ENCODE measurements at places on chromosomes 1 and 21.

- DNase-seq: no peak
Observed at GRCh38 chr1:240245629-240246020, 153.9 kb downstream of the FMN2 start.

DNA sequence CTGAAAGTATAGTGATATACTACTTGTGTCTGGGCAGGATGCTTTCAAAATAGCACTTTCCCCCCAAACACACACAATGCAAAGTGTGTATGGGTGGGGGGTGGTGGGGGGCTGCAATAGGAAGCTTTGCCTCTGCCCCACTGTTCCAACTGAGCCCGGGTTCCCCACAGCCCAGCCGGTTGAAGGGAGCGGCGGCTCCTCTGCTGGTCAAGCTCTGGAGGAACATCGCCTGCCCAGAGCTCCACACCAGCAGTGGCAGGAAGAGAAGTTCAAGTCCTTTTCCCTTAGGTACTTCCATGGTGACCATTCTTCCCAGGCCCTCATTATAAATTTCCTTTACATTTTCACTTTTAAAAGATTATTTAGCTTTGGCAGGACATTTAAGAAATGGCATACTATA is 74.9 kb downstream of the CAPZB start:
- DNase-seq: peak; percentile 53

GRCh38 chr21:18041012-18041411 is 203.6 kb upstream of the CHODL start:
- peak; percentile 15 for DNase-seq

GRCh38 chr1:3227351-3227704 is 158.3 kb downstream of the PRDM16 start:
- no peak for DNase-seq

DNA sequence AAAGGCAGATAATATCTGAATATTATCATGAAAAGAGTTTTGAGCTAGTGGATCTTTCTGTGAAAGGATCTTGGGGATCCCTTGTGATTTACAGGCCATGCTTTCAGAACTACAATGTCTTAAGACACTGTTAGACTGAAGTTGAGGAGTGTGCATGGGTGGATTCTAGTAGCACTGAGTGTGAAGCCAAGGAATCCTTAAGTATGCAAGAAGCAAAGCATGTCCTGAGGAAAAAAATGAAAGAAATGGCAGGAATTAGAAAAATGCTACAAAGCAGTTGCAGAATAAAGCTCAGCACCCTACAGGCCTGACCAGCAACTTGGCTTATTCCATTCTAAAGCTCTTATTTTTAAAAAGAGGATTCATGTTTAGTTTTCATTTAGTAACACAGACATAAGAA is 11.9 kb downstream of the STX6 start:
- DNase-seq: no peak

- no peak for DNase-seq
Observed at GRCh38 chr21:14245711-14246110, 29.8 kb downstream of the RBM11 start.

GRCh38 chr1:1875932-1876331 is 15.0 kb downstream of the GNB1 start:
- DNase-seq: no peak

GRCh38 chr1:14794136-14794768 is 195.8 kb downstream of the KAZN start:
- no peak for DNase-seq

- no peak for DNase-seq
Observed at GRCh38 chr1:50750021-50750619, 209.9 kb downstream of the FAF1 start.

DNA sequence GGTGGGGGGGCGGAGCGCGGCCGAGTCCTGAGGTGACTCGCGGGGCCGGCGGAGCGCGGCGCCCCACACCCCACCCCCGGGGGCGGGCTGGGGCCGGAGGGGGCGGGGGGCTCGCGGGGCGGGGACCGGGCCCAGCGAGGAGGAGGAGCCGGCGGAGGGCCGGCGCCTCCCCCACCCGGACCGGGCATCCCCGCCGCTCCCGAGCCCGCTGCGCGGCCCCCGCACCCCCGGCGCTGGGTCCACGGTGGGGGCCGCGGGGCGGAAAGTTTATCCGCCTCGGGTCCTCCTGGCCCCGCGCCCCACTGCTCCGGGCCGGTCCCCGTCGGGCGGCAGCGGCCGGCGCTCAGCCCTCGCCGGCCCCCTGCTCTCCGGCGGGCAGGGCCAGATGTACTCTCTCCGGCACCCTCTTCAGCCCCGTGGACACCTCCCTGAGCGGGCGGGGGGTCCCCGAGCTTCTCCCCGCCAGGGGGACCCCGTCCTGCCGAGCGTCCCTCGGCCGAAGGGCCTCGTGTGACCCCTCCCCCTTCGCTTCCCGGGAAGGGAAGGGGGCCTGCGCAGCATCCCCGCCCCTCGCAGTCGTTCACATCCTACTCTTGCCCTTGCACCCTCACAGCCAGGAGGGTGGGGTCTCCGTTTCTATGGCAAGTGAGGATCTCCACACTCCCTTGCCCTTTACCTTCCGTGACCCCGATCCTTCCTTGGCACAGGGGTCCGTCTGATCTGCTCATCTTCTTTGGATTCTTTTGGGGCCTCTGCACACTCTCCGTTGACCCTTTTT is 663 bp downstream of the CAMTA1 start:
- DNase-seq: peak; percentile 56

DNA sequence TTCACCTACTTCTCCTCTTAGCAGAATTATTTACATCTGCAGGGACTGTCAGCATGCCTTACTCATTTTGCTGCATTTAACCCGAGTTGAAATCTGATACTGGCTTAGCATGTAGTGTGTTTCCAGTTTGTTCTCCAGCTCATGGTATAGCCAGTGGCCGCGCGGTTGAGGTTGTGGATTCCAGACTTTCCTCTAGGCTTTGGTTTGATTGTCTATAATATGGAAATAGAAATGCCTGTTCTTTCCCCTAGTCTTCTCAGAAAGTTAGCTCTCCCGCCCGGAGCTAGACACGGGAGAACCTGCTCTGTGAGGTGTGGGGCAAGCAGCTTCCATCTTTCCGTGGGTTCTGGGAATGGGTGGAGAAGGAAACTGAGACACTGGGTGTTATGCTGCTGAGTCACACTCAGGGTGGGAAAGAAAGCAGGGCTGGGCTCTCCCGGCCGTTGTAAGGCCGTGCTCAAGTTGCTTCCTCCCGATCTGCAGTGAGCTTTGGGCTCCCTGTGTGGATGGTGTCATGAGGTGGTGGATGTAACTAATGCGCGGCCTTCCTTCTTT is 206.8 kb upstream of the TMEM51 start:
- DNase-seq: no peak

DNA sequence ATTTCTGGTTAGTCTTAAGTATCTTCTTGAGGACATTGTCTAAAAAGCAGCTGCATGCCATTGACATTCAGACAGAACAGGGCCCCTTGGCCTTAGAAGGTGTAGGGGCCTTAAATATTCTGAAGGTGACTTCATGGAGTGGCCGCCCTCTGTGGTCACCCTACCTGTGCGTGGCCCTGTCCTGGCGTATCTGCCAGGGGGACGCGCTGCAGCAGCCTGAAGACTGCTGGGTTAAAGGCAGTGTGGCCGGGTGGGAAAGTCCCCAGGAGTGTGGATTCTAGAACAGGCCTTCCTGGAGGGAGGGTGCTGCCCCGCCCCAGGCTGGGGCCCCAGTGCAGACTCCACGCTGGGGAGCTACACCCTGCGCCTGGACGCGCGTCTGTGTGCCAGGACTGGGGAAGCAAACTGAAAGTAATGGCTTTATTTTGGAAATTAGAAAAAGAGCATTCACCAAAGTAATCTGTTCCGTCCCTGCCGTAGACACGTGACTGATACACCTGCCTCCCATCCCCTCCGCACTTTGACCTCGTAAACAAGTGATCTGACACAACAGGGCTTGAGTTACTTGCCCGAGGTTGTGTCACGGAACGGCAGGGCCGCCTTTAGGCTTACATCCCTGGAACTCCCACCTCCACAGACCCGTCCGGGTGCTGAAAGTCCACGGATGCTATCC is 1.8 kb downstream of the AGPAT3 start:
- no peak for DNase-seq

DNA sequence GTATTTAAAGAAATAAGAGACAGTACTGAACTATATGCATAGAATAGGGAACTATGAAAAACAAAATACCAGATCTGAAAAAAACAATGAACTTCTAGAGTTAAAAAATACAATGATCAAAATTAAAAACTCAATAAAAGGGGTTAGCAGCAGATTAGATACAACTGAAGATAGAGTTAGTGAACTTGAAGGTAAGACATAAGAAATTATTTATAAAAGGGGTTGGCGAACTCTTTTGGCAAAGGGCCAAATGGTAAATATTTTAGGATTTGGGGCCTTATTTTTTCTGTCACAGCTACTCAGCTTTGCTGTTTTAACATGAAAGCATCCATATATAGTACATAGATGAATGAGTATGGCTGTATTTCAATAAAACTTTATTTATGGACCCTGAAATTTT is 111.4 kb downstream of the ST3GAL3 start:
- DNase-seq: no peak

- DNase-seq: no peak
Observed at GRCh38 chr1:56147034-56147433, 432.3 kb downstream of the PLPP3 start.

- DNase-seq: no peak
Observed at GRCh38 chr1:71074681-71075080, 6.2 kb downstream of the ZRANB2 start.

- no peak for DNase-seq
Observed at GRCh38 chr1:37476087-37476452, 1.7 kb downstream of the ZC3H12A start.

DNA sequence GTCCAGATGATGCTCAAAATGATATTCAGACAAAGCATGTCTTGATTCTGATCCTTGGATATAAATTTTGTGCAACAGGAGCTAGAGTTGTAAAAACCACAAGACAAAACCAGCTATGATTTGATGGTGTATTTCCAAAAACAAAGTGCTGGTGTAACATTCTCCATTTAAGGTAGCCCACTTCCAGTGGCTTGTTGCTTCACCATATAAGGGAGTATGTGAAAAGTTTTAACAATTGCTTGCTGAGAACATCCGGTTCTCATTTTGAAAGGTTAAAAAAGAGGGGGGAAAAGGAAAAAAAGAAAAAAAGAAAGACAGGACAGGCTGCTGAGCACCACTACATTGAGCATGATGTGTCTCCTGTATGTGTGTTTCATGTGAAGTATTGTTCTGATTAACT is 123.6 kb downstream of the MACF1 start:
- DNase-seq: no peak

- DNase-seq: no peak
Observed at GRCh38 chr1:37399205-37399604, 75.2 kb upstream of the ZC3H12A start.

DNA sequence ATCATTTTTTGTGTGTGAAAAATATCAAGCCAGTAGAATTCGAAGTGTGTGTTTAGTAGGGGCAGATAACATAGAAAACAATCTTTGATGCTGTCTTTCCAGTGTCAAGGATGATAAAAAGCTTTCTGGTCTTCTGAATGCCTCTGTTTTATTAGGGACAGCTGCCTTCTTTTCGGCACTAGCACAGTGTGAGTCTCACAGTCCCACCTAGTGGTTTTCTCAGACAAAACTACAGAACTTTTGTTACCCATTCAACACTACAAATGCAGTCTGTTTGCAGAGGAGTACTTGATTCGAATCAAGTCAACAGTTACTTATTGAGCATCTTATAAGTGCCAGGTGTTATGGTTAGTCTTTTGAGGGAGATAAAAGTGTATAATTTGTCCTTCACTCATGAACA is 30.6 kb upstream of the MCOLN3 start:
- DNase-seq: no peak

DNA sequence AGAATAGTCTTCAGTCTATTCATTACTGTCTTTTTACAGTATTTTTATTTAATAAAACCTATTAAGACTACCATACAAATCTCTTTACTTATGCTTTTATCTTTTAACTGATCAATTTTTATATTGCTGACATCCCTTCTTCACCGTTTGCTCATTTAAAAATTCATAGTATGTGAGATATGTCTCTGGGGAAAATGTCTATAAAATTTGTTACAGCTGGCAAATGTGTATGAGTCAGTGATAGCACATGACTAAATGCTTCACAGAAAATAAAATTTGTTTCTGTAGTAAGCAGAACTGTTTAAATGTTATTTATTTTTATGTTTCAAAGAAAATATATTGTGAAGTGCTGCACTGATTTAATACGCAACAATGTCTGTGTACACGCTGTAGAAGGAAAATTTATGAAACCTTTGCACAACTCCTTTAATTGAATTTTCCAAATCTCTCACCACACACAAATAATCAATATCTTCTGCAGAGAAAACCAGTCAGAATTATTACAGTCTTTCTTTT is 74.2 kb downstream of the ITGB3BP start:
- DNase-seq: no peak

GRCh38 chr1:224433701-224434672 is 610 bp downstream of the WDR26 start:
- peak; percentile 38 for DNase-seq

- DNase-seq: peak; percentile 77
Observed at GRCh38 chr1:28775121-28775942, 36.6 kb upstream of the OPRD1 start.

GRCh38 chr1:188006354-188006753 is 1177.6 kb downstream of the PLA2G4A start:
- no peak for DNase-seq

DNA sequence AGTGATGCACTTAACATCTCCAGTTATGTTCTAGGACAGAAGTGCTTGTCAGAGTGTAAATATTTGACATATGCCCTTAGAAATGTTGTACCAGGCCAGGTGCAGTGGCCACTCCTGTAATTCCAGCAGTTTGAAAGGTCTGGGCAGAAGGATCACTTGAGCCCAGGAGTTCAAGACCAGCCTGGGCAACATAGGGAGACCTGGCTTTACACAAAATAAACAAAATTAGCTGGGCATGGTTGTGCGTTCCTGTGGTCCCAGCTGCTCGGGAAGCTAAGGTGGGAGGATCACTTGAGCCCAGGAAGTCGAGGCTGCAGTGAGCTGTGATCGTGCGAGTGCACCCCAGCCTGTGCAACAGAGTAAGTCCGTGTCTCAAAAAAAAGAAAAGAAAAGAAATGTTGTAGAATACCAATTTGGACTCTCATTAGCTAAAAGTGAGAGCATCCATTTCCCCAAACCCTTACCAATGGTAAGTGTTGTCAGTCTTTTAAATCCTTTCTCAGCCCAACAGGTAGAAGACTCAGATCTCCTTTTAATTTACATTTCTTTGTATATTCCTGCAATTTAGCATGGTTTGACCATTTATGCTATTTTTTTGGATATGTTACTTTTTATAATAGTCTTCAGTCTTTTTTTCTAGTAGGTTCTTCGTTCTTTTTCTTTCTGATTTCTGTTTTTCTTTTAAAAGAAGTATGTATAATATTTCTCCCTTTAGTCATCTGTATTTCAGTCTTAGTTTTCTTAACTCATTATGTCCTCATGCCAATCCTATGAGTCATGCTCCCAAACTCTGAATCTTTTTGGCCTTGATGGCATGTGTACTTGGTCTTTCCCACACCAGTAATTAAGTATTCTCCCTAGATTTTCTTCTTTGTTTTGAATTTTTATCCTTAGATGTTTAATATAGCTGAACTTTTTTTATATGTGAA is 74.4 kb downstream of the CAMTA1 start:
- no peak for DNase-seq

GRCh38 chr1:6008084-6008415 is 15.8 kb upstream of the NPHP4 start:
- DNase-seq: no peak

GRCh38 chr1:58781541-58782177 is 2.2 kb downstream of the JUN start:
- DNase-seq: peak; percentile 38
